ENCODE measurements at places on chromosomes 6 and 20. TPM values are rescaled to one million over a fixed set of nuclear protein-coding genes. Genes with fewer than 3 reads are reported as not detected.

GRCh38 chr6:167474725-167475124, 149.8 kb downstream of the TTLL2 start:
- no peaks in the 10 kb centered on the region for H3K36me3 ChIP-seq
- no peak overlapping the region for H3K27ac ChIP-seq
- no peaks in the 10 kb centered on the region for H3K4me1 ChIP-seq
- no peak for DNase-seq

GRCh38 chr6:43774776-43775534, 4.9 kb downstream of the VEGFA start:
- H3K4me3 ChIP-seq: no peak overlapping the region
- peaks cover 27% of the 10 kb centered on the region for H3K4me1 ChIP-seq
- peaks cover 6% of the 10 kb centered on the region for H3K36me3 ChIP-seq
- peak; percentile 43 for DNase-seq
- peaks cover 47% of the 10 kb centered on the region for H3K27me3 ChIP-seq
- H3K27ac ChIP-seq: no peak overlapping the region

GRCh38 chr6:141133346-141133745, 999.4 kb upstream of the GJE1 start:
- H3K27me3 ChIP-seq: no peaks in the 10 kb centered on the region
- no peak for DNase-seq
- no peaks in the 10 kb centered on the region for H3K36me3 ChIP-seq

DNA sequence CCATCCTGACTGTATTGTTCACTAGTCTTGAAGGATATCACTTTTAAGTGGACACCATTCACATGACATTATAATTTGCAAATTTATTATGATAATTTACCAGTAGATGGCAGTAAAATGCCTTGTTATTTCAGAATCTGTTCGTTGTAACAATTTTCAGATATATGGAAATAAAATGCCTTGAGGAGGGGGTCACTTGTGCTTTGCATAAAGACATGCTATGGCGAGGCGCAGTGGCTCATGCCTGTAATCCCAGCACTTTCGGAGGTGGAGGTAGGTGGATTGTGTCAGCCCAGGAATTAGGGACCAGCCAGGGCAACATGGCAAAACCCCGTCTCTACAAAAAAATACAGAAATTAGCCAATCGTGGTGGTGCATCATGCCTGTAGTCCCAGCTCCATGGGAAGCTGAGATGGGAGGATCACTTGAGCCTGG, 9.0 kb upstream of the NCOA6 start:
- DNase-seq: no peak
- H3K4me1 ChIP-seq: no peaks in the 10 kb centered on the region
- no peaks in the 10 kb centered on the region for H3K36me3 ChIP-seq
- H3K27ac ChIP-seq: no peak overlapping the region
- no peak overlapping the region for H3K4me3 ChIP-seq

- H3K4me3 ChIP-seq: no peak overlapping the region
- no peak for DNase-seq
- H3K27me3 ChIP-seq: no peaks in the 10 kb centered on the region
- no peak overlapping the region for H3K27ac ChIP-seq
Measured at GRCh38 chr6:20538907-20539306, 4.7 kb downstream of the CDKAL1 start.

DNA sequence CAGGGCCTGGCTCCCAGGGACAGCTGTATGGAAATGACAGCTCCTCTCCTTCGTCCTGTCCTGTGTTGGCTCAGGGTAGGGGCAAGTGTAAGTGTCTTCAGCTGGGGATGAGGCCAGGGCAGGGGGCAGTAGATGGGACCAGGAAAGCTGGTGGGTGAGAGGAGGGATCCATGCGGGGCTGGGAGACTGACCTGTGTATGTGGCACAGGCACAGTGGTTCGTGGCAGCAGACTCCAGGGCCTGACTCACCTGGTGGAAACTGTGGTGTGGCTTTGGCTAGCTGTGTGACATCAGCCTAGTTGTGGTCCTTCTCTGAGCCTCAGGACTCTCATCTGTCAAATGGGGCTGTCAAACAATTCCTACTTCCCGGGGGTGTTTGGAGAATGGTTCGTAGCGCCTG, 13.7 kb upstream of the SCRT2 start:
- no peaks in the 10 kb centered on the region for H3K36me3 ChIP-seq
- H3K4me3 ChIP-seq: no peak overlapping the region
- DNase-seq: no peak
- H3K27ac ChIP-seq: no peak overlapping the region
- no peaks in the 10 kb centered on the region for H3K4me1 ChIP-seq

DNA sequence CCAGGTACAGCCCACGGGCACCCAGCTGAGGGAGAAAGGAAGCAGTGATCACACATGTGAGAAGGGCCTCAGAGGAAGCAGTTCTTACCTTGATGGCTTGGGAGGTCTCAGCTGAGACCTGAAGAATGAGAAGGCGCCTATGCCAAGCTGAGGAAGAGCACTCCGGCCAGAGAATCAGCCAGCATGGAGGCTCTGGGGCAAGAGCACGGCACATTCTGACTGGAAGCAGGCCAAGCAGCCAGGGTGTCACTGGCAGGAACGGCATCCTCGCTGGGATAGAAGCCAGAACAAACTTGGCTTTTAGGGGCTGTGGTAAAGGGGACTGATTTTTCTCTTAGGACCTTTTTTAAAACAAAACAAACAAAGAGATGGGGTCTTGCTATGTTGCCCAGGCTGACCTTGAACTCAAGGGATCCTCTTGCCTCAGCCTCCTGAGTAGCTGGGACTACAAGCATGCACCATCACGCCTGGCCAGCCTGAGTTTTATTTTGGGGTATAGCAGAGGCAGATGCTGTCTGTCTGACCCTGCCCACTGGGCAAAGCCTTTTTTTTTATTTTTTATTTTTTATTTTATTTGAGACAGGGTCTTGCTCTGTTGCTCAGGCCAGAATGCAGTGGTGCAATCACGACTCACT, 17.6 kb downstream of the GHRH start:
- H3K36me3 ChIP-seq: peaks cover 12% of the 10 kb centered on the region
- DNase-seq: no peak
- no peaks in the 10 kb centered on the region for H3K4me1 ChIP-seq

Gene LCA5
- total RNA-seq: 0.20 TPM

- H3K4me3 ChIP-seq: no peak overlapping the region
- no peak for DNase-seq
- H3K27me3 ChIP-seq: no peaks in the 10 kb centered on the region
- no peak overlapping the region for H3K27ac ChIP-seq
- no peaks in the 10 kb centered on the region for H3K4me1 ChIP-seq
Measured at GRCh38 chr6:39693206-39693605, 32.0 kb downstream of the KIF6 start.

- no peaks in the 10 kb centered on the region for H3K36me3 ChIP-seq
- no peak overlapping the region for H3K27ac ChIP-seq
- DNase-seq: no peak
- no peaks in the 10 kb centered on the region for H3K27me3 ChIP-seq
- H3K4me3 ChIP-seq: no peak overlapping the region
Measured at GRCh38 chr20:23228912-23229311, 121.7 kb upstream of the NXT1 start.

Data from T-cell (primary cell).